Thoracic aorta (tissue), 2 donors: ENCODE measurements at places on chromosomes 1 and 21. TPM values are rescaled to one million over a fixed set of nuclear protein-coding genes. Genes with fewer than 3 reads are reported as not detected.

Gene FAM163A
- total RNA-seq = not detected

- no peaks in the 10 kb centered on the region for H3K27me3 ChIP-seq
- no peaks in the 10 kb centered on the region for H3K36me3 ChIP-seq
- H3K27ac ChIP-seq = no peak overlapping the region
- peaks cover 4% of the 10 kb centered on the region for H3K4me1 ChIP-seq
Measured at GRCh38 chr1:110248746-110249145, 38.6 kb downstream of the KCNC4 start.

DNA sequence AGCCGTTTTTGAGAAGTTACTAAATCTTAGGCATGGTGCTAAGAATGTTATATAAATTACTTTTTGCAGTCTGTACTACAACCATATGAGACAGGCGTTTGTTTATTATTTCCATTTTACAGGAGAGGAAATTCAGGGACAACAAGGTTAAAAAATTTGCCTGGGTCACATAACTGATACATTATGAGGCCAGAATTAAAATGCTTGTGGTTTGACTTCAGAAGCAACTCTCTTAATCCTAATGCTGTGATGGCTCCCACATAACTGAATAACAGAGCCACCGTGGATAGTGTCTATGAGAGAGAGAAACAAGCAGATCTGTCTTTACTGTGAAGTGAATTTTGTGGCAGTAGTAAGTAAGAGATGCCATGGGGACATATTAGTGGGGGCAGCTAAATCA is 184.9 kb downstream of the NCAM2 start:
- DNase-seq = no peak
- no peaks in the 10 kb centered on the region for H3K4me1 ChIP-seq
- no peaks in the 10 kb centered on the region for H3K36me3 ChIP-seq
- no peak overlapping the region for H3K4me3 ChIP-seq
- H3K27me3 ChIP-seq = no peaks in the 10 kb centered on the region

GRCh38 chr1:31583995-31584868 is 7.9 kb downstream of the TINAGL1 start:
- no peaks in the 10 kb centered on the region for H3K27me3 ChIP-seq
- H3K4me3 ChIP-seq = peak overlapping the region; percentile 91
- peaks cover 66% of the 10 kb centered on the region for H3K4me1 ChIP-seq
- H3K36me3 ChIP-seq = peaks cover 36% of the 10 kb centered on the region

DNA sequence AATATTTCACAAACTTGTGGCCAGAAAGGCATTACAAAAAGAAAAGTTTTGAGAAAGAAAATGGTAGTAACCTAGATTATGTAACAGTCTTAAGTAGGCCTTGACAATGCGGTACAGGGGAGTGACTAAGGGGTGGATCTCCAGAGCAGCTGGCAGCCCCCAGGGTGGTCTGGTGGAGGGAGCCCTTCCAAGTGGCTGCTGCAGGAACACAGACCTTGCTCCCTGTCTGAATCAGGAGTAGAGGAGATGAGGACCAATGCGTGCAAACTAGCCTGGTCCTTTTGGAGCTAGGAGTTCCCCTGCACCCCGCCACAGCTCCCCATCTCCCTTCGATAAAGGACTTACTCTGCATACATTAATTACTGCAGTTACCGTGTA is 189.0 kb downstream of the NFIA start:
- H3K27ac ChIP-seq = no peak overlapping the region
- H3K4me1 ChIP-seq = peaks cover 26% of the 10 kb centered on the region
- no peak overlapping the region for H3K4me3 ChIP-seq
- no peak for DNase-seq
- H3K27me3 ChIP-seq = no peaks in the 10 kb centered on the region

DNA sequence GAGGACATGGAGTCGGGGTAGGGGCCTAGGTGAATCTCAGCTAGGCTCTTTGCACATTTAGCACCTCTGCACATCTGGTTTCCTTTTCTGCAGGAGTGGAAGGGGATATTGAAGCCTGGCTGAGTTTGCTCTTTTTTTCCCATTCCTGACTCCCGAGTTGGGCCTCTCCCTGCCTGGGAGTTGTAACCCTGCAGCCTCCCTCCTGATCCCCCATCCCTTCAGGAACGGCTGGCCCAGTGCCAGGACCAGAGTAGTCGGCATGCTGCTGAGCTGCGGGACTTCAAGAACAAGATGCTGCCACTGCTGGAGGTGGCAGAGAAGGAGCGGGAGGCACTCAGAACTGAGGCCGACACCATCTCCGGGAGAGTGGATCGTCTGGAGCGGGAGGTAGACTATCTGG is 836 bp downstream of the OLFML3 start:
- H3K36me3 ChIP-seq = no peaks in the 10 kb centered on the region
- peaks cover 77% of the 10 kb centered on the region for H3K4me1 ChIP-seq
- peak overlapping the region; percentile 63 for H3K4me3 ChIP-seq
- DNase-seq = no peak

- H3K27ac ChIP-seq = no peak overlapping the region
- DNase-seq = no peak
- H3K36me3 ChIP-seq = no peaks in the 10 kb centered on the region
- no peaks in the 10 kb centered on the region for H3K27me3 ChIP-seq
- H3K4me1 ChIP-seq = no peaks in the 10 kb centered on the region
Measured at GRCh38 chr1:53640701-53641075, 98.3 kb downstream of the GLIS1 start.

GRCh38 chr1:94855307-94855700 is 35.1 kb downstream of the SLC44A3 start:
- H3K36me3 ChIP-seq = no peaks in the 10 kb centered on the region
- H3K4me1 ChIP-seq = peaks cover 14% of the 10 kb centered on the region
- peak overlapping the region; percentile 72 for H3K4me3 ChIP-seq
- no peak for DNase-seq
- peak overlapping the region; percentile 17 for H3K27ac ChIP-seq

Gene L1TD1
- 0.63 TPM for total RNA-seq

Gene CRYAA
- total RNA-seq = not detected

DNA sequence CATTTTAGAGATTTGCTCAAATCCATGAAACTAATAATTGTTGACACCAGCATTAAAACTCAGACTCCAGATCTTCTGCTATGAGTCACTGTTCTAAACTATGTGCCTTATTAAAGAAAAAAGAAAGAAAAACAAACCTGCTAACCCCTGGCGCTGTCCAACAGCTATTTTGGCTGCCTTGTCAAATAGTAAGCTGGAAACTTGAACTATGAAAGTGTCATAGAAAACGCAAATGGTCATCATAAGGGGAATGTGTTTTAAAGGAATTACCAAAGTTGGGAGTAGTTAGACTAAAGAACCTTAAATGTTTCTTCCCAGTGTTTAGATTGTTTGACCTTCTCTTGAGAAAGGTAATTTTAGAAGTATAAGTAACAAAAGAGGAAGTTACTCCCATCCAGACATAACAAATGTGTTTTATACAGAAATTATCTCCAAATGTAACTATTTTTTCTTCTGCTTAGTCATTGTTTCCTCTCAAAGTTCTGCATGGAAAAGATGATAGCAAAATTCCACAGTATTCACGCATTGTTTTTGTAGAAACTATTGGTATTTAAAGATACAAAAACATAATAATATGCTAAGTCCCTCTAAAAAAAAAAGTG is 272.4 kb downstream of the TPR start:
- H3K4me1 ChIP-seq = peaks cover 16% of the 10 kb centered on the region
- no peaks in the 10 kb centered on the region for H3K27me3 ChIP-seq
- no peak for DNase-seq
- peak overlapping the region; percentile 59 for H3K27ac ChIP-seq
